Activated naive CD4-positive, alpha-beta T cell treated with Interleukin-2 at 50 U/mL for 16 hours (primary cell): ENCODE measurements at places on chromosomes 1 and 21.

GRCh38 chr1:14165371-14165801 is 433.1 kb upstream of the KAZN start:
- no peak for DNase-seq

GRCh38 chr21:46327711-46328110 is 3.8 kb downstream of the PCNT start:
- DNase-seq, result no peak

DNA sequence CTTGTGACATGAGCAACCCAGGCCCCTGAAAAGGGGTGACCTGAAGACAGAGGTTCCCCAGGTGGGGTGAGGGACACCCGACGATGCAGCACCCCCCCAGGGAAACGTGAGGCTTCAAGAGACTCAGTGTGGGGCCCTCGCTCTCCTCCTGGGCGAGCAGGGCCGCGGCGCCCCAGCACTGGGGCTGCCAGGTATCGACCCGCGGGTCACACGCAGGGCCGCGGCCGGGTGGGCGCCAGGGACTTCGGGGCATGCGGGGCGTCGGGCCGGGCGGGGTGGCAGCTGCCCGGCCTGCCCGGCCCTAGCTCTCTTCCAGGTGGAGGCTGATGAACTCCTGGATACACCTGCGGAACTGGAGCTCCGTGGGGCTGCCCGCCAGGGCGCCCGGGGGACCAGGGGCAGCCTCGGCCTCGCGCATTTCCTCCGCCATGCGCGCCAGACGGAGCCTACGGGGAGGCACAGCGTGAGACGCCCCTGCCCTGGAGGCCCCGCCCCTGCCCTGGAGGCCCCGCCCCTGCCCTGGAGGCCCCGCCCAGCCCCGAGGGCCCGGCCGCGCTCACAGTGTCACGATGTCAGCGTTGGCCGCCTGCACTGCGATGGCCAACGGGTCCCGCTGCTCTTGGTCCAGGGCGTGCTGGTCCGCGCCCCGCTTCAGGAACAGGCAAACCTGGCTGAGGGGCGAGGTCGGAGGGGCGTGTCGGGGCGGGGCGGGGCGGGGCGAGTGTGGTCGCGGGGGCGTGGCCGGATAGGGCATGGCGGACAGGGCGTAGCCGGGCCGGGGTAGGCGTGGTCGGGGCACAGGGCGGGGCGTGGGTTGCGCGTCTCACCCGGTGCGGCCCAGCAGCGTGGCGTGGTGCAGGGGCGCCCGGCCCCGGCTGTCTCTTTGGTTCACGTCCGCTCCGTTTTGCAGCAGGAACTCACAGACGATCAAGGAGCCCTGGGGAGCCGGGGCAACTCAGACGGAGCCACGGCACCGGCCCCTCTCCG is 13.3 kb downstream of the SCNN1D start:
- no peak for DNase-seq

DNA sequence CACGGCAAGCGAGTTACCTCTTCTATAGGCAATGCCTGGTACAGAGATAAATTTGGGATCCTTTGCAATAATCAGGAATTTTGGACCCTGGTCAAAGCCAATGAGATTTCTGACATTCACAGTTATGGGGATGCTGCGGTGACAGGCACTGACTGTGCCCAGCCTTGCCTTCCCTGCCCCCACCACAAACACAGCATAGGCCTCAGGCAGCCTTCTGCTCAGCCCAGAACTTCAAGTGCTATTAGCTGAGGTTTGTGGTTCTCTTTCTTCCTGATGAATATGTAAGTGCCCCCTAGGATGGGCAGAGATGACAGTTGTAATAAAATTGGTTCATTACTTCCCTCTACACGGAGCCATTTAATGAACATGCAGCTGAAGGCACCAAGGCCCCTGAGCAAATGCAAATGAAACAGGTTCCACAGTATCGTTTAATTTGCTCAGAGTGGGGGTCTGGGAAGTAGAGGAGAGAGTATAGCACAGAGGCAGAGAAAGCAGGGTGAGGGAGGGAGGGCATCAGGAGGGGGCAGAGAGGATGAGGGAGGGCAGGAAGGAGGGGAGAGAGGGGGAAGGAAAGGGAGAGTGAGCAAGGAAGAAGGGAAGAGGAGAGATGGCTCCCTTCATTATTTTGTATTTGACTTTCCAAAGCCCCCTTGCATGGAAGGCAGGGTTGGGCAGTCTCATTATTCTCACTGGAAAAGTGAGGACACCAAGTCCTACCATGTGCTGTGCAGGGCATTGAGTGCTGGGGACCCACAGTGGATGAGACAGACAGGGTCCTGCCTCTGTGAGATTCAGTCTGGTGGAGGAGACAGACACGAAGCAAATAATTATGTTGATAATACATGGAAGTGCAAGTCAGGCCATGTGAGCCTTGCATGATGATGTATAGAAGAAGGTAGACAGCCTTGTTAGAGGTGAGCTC is 513.0 kb downstream of the PTPRU start:
- no peak for DNase-seq

- DNase-seq, result no peak
Measured at GRCh38 chr21:33855190-33855589, 60.4 kb downstream of the ATP5PO start.
